Activated CD4-positive, alpha-beta T cell treated with anti-CD3 and anti-CD28 coated beads, Interleukin-2, amount 50 U/mL, for 48 hours (primary cell): ENCODE measurements at places on chromosomes 1 and 21.

GRCh38 chr21:39144191-39144590, 39.1 kb downstream of the PSMG1 start:
- DNase-seq = no peak

DNA sequence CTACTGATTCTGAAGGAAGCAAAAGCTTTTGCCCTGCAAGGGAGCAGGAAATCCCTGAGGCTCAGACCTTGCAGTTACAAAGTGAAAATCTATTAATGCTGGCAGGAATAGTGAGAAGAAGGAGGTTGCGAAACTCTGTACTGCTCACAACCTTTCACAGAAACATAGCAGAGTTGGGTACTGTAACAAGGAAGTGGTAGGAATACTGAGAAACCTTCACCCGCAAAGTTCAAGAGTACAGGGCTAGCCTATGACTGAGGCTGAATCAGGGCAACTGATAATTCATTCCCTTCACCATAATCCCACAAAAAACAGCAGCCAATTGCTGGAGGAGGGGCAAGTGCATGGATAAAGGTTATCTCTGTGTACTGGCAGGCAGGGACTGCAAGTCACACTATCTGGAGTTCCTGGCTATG, 23.9 kb upstream of the KCTD3 start:
- no peak for DNase-seq

DNA sequence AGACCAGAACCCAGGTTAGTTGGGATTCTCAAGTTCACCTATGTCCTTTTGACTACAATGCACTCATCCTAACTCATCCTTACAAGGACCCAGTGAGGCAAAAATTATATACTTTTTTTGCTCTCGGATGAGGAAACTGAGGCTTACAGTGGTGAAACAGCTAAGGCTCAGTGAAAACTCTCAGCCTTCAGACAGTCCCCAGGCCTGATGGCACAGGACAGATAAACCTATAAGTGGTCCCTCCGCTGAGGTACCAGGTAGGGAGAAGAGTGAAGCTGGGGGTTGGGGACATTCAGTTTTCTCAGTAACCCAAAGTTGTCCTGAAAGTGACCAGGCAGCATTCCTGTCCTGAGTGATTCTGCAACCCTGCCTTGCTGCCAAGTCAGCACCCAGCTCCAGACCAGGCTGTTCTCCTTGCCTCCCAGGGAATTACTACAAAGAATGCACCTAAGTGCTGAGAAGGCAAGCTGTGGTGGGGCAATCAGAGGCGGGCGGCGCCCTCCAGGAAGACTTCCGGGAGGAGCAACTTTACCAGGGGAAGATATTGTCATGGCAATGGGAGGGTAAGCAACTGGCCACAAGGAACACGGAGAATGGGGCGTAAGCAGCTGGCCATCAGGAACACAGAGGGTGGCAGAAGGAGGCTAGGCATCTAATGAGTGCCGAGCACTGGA, 4.6 kb downstream of the TENT5B start:
- no peak for DNase-seq

GRCh38 chr1:116826818-116827606, 72.8 kb downstream of the CD2 start:
- peak; percentile 82 for DNase-seq

DNA sequence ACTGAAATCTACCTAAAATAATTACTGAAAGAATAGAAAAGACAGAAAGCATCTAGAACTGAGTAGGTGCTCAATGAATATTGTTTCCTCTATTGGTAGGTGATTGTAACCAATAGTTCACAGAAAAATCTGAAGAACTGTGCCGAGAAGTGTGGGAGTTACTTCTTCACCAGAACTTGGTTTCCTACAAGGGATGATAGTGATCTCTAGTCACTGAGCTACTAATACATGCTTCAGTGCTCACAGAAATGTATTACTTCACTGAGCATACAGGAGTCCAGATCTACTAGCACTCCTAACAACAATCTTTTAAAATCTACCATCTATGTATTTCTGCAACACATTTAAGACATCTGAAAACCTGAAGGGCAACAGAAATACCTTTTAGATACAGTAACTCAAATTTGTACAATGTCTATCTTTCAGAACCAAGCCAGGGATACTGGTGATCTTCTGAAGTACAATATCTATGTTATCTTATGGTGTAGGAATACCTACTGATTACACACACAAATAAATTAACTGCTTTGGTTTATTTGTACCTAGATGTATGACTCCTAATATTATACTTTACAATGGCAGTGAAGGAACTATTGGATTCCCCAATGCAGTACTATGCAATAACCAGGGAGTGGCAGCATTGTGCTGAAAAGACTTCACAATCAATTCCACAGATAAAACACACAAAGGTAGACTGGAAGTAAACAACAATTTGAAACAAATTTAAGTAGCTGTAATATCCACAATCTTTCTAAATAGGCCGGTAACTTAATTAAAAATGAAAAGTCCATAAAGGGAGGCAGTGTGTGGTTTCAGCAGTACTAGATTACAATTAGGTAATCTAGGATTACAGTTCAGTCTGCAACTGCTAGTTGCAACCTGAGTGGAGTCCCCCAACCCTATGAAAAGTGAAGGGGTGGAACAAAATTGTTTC, 243.0 kb downstream of the SLC45A1 start:
- no peak for DNase-seq

DNA sequence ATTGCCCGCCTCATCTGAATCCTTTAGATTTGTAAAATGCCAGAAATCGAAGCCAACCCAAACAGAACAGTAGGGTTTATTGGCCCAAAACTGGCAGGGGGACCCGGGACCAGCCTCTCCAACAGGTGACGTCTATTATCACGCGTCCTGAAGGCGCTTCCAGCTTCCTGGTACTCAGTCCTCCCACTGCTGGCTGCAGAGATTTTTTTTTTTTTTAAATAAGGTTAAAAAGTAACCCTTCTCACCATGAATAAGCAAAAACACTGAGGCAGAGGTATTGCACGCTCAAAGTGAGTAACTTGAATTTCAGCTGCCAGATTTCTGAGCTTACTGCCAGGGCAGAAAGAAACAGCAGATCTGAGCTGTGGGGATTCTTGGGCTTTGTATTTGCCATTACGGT, 54.4 kb upstream of the GCLM start:
- no peak for DNase-seq

DNA sequence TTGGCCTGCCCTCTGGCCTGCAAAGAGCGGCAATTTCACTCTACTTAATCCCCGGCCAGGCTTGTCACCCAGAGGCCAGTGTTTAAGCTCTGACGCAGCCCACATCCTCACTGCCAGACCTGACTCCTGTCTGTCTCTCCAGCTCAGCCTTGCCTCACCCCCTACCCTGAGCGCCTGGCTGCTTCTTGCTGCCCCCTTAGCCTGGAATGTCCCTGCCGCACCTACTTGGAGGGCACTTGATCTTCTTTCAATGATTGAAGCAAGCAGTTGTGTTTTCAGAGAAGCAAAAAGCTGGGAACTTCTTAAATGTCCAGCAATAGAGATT, 87.4 kb upstream of the ZBTB40 start:
- no peak for DNase-seq

GRCh38 chr21:33981391-33982101, 65.9 kb upstream of the ATP5PO start:
- no peak for DNase-seq

DNA sequence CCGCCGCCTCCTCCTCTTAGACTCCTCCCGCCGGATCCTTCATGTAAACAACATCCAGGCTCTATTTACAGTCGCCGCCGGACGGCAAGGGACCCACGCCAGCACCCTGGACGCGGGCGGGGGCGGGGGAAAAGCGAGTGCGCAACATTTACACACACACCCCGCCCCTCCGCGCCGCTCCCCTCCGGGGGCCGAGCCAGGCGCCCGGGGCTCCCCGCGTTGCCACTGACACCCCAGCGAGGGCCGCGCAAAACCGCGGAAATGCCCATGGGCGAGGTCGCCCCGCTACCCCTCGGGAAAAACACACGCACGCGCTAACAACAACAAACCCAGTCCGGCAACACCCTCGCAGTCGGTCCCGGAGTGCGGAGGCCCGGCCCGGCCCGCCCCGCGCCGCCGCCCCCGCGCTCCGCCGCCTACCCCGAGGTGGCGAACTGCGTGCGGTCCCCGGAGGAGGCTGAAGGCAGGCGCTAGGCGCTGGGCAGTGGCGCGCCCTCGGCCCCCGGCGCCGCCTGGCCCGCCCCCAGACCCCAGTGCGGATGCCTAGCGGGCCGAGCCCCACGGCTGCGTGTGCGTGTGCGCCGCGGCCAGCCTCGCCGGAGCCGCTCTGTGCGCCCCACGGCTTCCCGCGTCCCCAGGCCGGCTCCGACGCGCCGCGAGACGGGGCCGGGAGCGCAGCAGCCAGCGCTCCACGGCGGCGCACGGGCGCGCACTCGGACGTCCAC, 81.1 kb upstream of the AK4 start:
- peak; percentile 72 for DNase-seq

GRCh38 chr1:84525779-84526178, 19.4 kb upstream of the GNG5 start:
- no peak for DNase-seq

GRCh38 chr1:54986025-54986424, 5.6 kb downstream of the TMEM61 start:
- no peak for DNase-seq

DNA sequence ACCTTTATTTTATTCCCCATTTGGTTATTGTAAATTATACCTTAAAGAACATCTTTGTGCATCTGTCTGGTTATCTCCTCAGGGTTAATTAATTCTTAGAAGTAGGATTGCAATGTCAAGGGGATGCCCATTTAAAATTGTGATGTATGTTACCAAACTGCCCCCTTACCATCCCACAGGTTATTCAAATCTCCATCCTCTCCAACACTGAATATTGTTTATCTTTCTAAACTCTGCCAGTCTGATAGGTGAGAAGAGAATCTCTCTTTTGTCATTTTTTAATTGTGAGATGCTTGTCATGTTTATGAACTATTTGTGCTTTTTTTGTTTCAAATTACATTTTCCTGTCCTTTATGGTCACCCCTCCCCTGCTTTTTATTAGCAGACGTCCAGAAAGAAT, 55.8 kb downstream of the VWA5B1 start:
- no peak for DNase-seq

DNA sequence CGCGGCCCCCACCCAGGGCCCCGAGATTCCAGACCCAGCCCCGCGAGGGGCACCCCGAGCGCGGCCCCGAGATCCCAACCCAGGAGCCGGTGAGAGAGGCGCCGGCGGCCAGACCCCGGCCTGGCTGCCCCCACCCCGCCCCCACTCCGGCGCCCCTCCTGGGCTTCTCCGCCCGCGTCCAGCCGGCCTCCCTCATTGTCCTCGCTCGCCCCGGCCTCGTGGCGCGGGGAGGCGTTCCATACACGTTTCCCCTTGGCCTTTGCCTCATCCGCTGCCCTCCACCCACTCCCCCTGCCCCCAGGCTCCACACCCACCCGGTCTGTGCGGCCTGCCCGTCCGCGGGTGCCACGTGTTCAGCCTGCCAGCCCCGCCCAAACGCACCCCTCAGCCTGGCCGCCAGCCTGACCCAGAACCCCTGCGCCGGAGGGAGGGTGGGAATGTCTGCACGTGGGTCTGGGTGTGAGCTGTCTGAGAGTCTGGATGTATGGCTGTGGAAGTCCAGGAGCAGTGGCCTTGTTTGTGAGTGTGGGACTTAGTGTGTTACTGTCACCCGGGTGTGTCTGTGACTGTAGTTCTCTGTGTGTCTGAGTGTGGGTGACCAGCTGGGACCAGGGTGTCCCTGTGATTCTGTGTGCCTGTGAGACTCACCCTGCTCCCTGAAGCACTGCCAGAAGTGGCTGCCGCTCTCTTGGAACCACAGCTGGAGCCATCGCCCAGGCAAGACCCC, 681 bp downstream of the B4GALT2 start:
- peak; percentile 47 for DNase-seq

DNA sequence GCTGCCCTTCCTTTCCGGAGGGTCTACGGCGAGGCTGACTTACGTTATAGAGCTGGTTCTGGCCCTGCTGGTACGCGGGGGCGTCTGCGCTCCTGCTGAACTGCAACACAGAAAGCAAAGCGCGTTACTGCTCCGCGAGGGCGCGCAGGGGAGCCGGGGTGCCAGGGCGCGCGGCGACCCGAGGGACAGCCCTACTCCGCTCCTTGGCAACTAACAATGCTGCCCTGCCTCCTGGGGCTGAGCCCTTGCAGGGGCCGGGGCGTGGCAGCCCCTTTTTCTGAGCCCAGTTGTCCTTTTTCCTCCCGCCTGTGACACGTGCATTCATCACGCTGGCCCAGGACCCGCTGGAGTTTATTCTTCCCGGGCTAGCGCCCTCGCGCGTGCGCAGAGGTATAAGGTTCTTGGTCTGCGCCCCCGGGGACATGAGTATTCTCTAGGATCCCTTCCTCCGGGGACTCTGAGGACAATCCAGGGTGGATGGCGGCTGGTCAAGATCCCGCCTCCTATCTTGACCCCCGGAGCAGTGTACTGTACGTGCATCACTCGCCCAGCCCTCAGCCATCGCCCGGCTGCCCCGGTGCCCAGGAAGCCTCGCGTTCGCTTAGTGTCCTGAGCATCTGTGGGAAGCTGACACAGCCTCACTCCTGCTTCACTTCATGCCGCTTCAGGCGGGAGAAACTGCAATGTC, 78.9 kb downstream of the CD247 start:
- DNase-seq = no peak

DNA sequence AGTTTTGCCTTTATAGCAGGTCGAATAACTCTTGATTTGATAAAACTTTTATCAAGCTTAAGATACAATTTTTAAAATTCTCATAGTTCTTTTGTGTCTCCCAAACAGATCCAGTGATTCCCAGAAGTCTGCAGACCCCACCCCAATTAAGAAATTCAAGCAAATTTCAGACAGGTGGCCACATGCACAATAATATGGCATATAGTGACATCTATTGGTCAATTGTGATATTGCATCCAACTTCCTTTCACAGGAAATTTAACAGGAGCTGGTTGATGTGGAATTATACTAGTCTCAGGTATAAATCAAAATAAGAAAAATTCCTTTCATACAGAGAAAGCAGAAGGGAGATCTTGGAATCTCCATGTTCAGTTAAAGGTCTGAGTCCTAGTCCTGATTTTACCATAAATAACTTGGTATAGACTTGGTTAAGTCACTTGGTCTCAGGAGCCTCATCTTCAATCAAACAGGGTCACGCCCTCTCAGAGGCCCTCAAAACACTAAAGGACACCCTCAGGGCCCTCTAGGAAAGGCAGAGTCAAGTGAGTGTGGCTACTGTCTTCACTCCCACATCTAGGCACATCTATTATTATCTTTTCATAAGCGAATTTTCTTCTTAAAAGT, 24.1 kb downstream of the PIGM start:
- DNase-seq = no peak

GRCh38 chr21:35849144-35849543, 211.2 kb downstream of the SETD4 start:
- no peak for DNase-seq

DNA sequence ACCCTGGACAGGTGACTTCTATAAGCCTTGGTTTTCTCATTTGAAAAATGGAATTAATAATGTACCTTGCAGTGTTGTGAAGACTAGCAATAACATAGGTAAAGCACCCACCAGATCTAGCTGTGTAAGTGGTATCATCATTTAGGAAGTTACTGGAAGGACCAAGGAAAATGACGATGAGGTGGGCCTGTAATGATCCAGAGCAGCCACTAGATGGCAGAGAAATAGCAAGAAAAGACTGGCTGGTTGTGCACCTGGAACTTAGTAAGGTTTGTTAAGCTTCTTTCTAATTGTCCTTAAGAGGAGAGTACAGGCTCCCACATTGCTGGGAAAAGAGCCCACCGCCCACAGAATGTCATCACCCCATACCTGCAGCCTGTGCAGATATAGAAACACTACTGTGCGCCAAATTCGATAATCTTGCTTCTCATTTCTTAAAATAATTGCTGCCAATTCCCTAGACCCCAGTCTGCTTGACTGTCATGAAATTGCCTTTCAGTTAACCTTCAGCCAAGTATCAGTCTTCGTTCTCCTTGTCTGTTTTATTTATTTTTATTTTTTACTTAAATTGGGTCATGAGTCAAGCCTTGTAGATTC, 37.2 kb downstream of the WNT4 start:
- DNase-seq = no peak

GRCh38 chr1:231037585-231038517, 2.2 kb downstream of the FAM89A start:
- no peak for DNase-seq
